ENCODE measurements at places on chromosomes 2 and 18.

- no peak for DNase-seq
Measured at GRCh38 chr2:122315306-122315705, 559.9 kb downstream of the TSN start.

GRCh38 chr2:53913721-53914120, 54.0 kb upstream of the GPR75 start:
- no peak for DNase-seq

GRCh38 chr2:221521233-221521845, 50.8 kb downstream of the EPHA4 start:
- no peak for DNase-seq

DNA sequence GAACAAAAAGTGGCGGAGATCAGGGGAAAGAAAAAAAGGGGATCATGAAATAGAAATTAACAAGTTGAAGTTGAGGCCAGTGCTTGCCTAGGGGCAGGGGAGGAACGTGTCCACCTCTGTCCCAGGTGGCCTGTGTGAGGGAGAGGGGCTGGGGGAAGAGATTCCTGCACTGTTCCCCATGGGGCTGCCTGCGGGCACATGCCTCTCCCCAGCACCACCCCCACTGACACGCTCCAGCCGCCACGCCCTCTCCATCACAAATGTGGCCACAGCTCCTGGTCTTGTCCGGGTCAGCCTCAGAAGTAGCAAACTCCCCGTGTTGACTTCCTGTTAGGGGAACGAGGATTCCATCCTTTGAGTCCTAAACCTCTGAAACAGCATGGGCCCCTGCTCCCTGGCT, 161.2 kb downstream of the GLI2 start:
- no peak for DNase-seq

DNA sequence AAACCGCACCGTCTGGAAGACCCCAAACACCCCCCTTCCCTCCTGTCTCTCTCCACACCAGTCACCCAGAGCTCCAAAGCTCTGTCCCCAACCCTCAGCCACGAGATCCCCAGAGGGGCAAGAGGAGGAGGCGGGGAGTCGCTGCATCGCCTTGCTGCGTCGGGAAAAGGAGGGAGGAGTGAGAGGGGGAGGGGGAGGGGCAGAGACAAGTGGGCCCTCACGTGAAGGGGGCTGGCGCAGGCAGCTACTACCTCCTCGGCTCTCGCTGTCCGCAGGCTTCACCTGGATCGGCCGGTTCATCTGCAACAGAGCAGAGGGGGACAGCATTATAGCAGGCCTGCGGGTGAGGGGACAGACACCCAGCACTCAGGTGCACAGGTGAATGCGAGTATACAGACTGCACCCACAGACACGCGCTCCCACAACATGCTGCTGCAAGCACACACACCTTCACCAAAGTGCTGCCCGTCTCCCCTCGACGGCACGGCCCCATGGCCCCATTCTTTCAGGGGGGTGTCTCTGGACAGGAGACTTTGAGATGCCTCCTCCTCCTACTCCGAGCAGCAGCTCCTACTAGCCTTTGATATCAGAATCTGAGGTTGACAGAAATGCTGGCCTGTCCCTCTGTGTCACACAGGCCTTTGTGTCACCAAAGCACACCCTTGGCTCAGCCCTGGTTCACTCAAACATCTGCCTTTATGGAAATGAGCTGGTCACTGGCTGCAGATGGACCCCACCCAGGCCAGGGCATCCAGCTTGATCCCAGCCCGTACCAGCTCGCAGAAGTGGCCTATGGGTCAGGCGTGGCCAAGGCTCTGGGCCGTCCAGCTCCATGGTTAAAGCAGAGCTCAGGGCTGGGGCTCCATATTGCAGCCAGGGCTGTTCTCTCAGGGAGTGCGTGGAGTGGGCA, 243.8 kb downstream of the CELF4 start:
- DNase-seq: no peak

- DNase-seq: peak; percentile 95
Measured at GRCh38 chr2:223043164-223043941, 8.6 kb upstream of the KCNE4 start.

- no peak for DNase-seq
Measured at GRCh38 chr2:169354244-169354643, 8.1 kb downstream of the LRP2 start.

DNA sequence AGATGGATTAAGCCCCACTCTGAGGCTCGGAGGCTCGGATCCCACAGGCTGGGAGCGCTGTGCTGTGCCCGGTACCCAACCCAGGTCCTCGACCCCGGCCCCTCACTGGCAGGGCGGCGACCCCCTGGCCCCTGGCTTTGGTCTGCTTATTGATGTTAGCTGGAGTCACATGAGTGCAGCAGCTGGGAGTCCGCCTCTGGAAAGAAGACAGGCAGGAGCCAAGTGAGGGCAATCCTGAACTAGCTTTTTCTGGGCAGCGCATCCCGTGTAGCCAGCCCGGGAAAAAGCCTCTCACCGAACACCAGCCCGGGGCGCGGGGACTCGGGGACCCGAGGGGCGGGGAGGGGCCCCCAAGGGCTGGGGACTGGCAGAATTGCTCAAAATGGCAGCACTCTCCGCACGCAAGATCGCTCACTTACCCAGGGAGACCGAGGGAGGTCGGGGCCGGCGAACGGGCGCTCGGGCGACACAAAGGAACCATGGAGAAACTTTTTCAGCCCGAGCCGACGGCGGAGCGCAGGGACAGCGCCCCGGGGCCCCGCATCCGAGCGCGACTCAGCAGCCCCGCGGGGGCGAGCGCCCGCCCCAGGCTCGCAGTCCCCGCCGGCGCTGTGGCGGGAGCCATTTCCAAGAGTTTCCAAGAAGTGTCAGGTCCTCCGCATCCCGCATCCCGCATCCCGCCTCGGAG, 567 bp downstream of the TMEM200C start:
- DNase-seq: no peak

- no peak for DNase-seq
Measured at GRCh38 chr2:138267161-138267901, 234.2 kb upstream of the SPOPL start.

DNA sequence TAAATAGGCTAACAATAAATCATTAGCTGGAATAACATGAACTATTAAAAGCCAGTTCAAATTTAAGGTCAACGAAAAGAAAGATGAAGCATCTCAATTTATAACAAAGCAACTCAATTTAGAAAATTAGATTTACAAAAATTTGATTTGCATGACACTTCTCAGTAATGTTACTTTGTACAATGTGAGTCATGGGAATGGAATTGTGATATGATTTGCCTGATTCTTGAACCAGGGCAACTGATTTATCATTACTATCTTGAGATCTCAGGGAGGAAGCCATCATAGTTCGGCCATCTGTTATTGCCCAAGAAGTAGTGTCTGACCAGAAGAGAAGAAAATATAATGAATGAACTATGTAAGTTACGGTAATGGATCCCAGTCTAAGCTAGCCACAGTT, 193.1 kb downstream of the RIT2 start:
- DNase-seq: no peak

DNA sequence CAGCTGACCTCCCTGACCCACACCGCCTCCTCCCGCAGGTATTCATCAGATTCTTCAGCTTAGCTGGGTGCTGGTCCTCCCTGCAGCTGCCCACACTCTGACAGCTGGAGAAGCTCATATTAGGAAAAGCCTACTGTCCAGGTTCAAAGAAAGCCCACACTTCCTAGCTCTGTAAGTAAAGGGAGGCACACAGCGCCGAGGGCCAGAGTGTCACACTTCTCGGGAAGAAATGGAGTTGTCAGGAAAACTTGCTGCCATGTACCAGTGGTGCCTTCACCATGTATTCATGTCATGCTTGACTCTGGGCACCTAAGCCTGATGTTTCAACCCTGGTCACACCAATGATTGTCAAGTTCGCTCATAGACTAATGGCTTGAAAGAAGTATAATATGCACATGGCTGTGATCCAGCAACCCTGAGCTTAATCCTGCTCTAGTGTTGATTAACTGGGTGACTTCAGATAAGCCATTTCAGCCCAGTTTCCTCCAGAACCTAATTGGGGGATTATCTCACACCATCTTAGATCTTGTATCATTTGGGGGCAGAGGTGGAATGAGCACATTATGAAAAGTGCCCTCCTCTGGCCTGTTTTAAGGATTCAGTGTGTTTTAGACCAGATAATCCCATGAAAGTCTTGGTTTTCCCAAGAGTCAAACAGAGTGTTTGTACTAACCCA, 180.3 kb upstream of the PARD3B start:
- no peak for DNase-seq
